Stimulated activated CD4-positive, alpha-beta T cell treated with anti-CD3 and anti-CD28 coated beads, Interleukin-1b, Interleukin-23, amount 100 ng/mL, for 1 hour (primary cell): ENCODE measurements at places on chromosomes 12 and 14.

GRCh38 chr14:72523424-72524294 is 370.2 kb downstream of the DPF3 start:
- DNase-seq = no peak

DNA sequence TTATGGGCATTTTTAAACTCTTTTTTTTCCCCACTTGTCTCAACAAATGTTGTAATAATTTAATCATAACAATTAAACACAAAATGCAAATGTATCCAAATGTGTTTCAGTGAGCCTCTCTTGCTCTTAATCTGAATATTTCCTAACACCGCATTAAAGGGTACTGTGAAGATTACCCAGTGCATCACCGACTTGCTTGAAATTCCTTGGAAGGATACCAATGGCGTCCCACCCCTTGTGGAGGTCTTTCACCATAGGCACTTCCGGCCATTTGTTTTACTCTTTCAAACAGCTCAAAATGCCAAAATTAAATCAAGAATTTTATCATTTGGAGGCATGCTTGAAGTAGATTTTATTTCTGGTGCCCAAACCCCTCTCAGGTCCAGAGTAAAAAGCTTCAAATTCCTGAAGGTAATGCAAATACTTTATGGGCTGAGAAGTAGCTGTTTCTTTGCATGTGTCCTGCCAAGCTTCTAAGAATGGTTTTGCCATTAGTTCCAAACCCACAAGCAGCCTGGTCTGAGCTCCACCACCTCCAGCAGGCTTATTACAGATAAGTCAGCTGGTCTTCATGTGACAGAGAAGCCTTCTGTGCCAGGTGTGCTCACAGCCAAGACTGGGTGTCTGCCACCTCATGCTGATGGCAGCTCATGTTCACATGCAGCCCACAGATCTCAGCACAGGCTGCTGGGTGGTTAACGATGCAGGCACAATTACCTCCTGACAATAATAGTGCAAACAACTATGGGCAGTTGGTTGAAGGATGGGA is 16.4 kb upstream of the NUDT4 start:
- no peak for DNase-seq

GRCh38 chr14:64541972-64542835 is 1.7 kb downstream of the HSPA2 start:
- DNase-seq = no peak

DNA sequence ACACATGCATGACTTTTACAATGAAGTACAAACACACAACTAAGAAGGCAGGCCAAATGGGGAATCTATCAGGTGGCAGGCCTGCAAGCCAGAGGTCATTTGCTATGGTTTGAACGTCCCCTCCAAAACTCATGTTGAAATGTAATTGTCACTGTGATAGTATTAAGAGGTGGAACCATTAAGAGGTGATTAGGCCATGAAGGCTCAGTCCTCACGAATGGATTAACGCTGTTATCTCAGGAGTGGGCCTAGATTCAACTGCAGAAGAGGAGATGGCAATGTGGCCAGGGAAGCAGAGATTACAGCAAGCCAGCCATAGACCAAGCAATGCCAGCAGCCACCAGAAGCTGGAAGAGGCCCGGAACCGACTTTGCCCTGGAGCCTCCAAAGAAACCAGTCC is 13.5 kb upstream of the ACTR6 start:
- DNase-seq = no peak

- no peak for DNase-seq
Measured at GRCh38 chr12:90484094-90484493, 470.9 kb downstream of the CCER1 start.

- DNase-seq = no peak
Measured at GRCh38 chr12:49511410-49511809, 27.4 kb upstream of the KCNH3 start.

DNA sequence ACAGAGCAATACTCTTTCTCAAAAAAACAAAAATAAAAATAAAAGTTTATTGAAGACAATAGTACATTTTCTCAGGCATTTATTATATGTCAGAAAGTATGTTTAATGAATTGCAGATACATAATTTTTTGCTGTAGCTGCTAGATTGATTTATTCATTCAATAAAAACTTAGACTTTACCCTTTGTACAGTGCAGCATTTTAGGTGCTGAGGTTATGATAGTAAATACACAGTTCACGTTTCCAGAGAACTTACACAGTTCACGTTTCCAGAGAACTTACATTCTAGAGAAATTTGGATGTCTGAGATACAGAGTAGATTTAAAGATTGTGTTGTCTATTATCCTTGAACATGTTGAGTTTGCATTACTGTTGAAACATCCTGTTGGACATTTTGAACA is 25.3 kb downstream of the TMTC3 start:
- DNase-seq = no peak

DNA sequence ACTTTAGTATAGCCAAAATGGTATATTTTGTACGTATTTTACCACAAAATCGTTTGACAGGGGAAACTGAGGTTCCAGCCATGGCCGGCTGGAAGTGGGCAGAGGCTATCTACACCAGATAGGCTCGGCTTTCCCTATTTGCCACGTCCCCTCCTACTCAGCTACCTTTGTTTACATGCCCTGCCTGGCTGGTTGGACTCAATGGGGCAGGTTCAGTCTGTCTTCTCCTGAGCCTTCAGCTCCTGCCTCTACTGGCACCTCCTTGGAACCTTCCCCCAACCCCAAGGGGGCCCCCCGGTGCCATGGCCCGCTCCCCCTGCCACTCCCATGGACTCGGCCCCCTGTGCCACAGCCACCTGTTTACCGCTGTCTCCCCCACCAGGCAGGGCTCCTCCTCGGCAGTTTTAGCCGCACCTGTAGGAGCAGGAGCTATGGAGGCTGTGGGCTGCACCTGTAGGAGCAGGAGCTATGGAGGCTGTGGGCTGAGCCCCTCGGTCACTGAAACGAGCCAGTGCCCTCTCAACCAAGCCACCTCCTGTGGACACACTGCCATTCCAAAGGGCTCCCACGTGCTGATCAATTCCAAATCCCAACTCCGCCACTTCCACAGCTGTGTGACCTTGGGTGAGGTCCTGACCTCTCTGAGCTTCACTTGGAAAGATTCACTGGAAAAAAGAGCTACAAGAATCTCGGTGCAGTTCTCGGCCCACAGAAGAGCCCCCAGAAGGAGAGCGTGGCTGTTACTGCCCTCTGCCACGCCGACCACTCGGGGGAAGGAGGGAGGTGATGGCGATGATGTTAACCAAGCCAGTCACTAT is 62.2 kb downstream of the NCOR2 start:
- DNase-seq = no peak

DNA sequence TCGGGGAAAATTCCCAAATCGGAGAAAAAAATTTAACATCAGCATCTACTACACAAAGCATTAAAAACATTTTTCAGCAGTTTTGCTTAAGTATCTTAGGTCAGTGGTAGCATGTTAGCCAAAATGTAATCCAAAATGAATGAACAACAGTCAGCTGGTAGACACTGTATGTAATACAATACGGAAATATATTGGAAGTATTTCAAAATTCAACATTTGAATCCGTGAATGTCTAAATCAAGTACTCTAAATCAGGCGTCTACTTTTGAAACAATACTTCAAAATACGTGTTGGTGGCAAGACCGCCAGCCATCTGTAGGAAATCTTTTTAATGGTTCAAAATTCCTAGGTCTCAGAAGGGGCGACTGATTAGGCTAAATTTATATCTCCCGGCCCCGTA is 1.1 kb downstream of the SCAF11 start:
- no peak for DNase-seq

DNA sequence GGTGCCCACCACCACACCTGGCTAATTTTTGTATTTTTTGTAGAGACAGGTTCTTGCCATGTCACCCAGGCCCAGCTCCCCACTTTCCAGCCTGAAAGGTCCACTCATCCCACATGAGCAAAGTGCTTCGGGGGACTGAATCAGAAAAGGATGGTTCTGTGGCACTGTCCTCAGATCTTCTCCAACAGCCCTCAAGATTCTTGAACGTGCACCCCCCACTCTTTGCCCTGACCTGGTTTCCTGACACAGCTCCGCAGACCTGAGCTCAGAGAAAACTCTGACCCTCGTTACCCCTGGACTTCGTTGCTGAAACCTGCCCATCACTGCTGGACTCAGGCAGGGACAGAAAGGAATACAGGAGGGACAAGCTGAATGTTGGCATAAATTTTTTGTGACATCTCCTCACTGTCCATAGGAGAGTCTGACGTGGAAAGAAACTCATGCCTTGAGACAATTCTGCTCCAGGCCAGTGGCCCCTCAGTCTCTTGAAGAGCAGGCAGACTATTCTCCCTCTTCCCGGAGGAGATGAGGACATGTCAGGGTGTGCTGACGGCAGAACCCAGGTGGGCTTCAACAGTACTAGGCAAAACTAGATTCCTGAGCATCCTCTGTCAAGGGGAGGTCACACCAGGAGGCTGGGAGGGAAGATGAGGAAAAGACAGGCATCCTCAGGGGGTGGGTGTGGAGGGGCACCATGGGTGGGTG is 149.3 kb downstream of the DPF3 start:
- DNase-seq = no peak
